ENCODE measurements at places on chromosomes 11 and 22. TPM values are rescaled to one million over a fixed set of nuclear protein-coding genes. Genes with fewer than 3 reads are reported as not detected.

Gene SGSM1
- total RNA-seq: not detected

Gene OR52A1
- not detected for total RNA-seq

Gene GLB1L2
- total RNA-seq: 0.07 TPM

Gene APOL6
- total RNA-seq: 12.9 TPM

Gene ZNF280B
- 0.94 TPM for total RNA-seq

Gene PYGM
- not detected for total RNA-seq

Gene IL18BP
- total RNA-seq: 6.4 TPM

Gene APOL5
- total RNA-seq: not detected

Gene PRAME
- total RNA-seq: 0.20 TPM

Gene CRYBA4
- not detected for total RNA-seq

Gene MAJIN
- total RNA-seq: not detected

Gene SRRD
- 31.1 TPM for total RNA-seq

Gene FGF4
- total RNA-seq: not detected

Gene SELENOM
- 105 TPM for total RNA-seq

Gene OR4D5
- total RNA-seq: not detected

Gene TOMM22
- 83.6 TPM for total RNA-seq

Gene MOV10L1
- 6.7 TPM for total RNA-seq

Gene ZP1
- total RNA-seq: not detected

Gene OR6T1
- not detected for total RNA-seq

Gene DDI1
- total RNA-seq: not detected

Gene MDK
- 290 TPM for total RNA-seq

Gene LDLRAD3
- total RNA-seq: 14.1 TPM

Gene OR8G5
- total RNA-seq: not detected

Gene REXO2
- 193 TPM for total RNA-seq

Gene OR51E1
- not detected for total RNA-seq

Gene CDC45
- 43.0 TPM for total RNA-seq

Gene MRGPRE
- total RNA-seq: not detected

Gene PAAF1
- total RNA-seq: 6.3 TPM
